Fibroblast of the aortic adventitia (primary cell): ENCODE measurements at places on chromosomes 5 and 9. TPM values are rescaled to one million over a fixed set of nuclear protein-coding genes. Genes with fewer than 3 reads are reported as not detected.

MCC gene
- total RNA-seq, result 58.6 and 62.4 TPM in 2 replicates

INSYN2B gene
- total RNA-seq, result 7.8 and 19.7 TPM in 2 replicates

PDCD1LG2 gene
- total RNA-seq, result 4.1 and 10.9 TPM in 2 replicates

PALM2AKAP2 gene
- total RNA-seq, result 4.2 and 5.0 TPM in 2 replicates

SUSD3 gene
- 0.09 TPM in 1 of 2 replicates, not detected in the other for total RNA-seq
